ENCODE measurements at places on chromosomes 12 and 14.

DNA sequence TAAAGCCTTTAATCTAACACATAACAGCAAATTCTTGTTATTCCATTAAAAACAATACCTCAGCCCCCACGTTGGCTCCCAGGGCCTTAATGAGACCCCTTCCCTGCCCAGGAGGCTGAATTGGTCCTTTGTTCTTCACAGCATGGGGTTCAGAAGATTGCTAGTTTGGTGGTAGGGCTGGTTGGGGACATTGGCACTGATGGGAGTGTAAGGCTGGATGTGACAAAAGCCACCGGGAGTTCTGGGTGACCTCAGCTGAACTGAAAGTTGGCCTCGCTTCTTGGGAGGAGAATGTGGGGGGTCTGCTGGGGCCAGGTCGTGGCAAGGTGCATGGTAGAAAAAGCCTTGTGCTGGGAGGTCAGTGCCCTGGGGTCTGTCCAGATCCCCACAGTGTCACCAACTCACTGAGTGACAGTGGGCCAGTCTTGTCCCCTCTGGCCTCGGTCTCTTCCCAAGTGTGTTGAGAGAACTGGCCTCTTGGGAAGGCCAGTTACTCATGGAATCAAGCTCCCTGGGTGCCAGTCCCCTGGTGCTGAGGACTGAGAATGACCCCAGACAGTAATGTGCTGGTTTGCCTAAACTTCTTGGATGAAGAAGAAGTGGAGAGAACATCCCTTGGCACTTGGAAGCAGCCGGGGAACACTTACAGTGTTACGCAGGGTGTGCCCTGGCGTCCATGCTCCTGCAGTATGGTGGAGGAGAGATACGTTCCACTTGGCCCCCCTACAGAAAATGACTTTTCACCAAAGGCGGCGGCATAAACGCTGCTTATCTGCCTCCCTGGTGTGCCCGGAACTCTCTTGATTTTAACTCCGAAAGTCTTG lies 283.7 kb upstream of the RTL1 start:
- DNase-seq = no peak

- DNase-seq = no peak
Measured at GRCh38 chr12:70110085-70110484, 133.1 kb upstream of the CNOT2 start.

GRCh38 chr12:14960548-14961465 lies 594 bp downstream of the ARHGDIB start:
- DNase-seq = peak; percentile 30

GRCh38 chr12:107530701-107531100 lies 154.9 kb upstream of the PWP1 start:
- no peak for DNase-seq

- DNase-seq = peak; percentile 99
Measured at GRCh38 chr14:73833034-73833433, 18.6 kb upstream of the PTGR2 start.

- DNase-seq = peak; percentile 48
Measured at GRCh38 chr12:5088586-5089264, 45.0 kb downstream of the KCNA5 start.

- DNase-seq = peak; percentile 99
Measured at GRCh38 chr12:122888232-122888752, 7.6 kb downstream of the VPS37B start.

DNA sequence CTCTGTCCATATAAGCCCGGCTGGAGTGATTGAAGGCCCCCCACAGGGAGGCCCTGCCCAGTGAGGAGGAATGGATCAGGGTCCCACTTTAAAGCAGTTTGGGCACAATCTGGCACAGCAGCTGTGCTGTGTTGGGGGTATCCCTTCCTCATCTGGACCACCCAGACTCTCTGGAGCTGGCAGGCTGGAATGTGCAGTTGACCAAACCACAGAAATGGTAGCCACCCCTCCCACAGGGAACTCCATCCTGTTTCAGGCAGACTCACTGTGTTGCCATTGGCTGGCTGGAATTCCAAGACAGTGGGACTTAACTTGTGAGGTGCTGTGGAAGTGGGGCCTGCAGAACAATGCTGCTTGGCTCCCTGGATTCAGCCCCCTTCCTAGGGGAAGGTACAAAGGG lies 53.5 kb upstream of the YARS2 start:
- no peak for DNase-seq

DNA sequence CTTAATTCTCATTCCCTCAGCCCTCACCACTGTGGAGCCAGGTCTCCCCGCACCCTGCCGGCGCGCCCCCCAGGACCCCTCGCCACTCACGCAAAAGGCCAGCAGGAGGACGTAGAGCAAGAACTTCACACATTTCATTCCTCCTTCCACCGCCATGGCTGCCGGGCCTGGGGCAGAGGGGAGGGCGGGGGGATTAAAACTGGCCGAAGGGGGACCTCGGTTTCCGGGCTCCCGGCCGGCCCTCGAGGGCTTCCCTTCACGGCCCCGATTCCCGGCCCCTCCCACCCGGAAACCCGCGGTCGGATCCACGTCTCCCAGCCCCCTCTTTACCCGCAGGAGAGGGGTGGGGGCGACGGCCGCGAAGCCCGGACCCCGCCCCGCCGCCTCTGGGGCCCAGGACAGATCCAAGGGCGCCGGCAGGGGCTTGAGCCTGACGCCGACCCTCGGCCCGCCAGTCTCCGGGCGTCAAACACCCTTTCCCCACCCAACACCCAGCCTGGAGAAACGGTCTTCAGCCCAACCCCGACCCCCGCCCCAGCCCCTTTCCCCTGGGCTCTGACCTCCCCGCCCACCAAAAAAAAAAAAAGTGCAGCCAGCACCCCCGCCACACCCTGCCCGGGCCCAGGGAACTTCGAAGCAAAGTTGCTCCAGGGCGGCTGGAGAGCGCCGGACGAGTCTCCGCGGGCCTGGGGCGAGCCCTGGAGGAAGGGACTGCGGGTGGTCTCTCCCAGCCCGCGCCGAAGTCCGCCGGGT lies 447 bp downstream of the CD63 start:
- no peak for DNase-seq

GRCh38 chr12:10409392-10409791 lies at the start of gene KLRC4:
TSS of gene KLRC4 (minus strand) at chr12:10409757. CDS start at chr12:10409575, 182 bp downstream.
- no peak for DNase-seq

DNA sequence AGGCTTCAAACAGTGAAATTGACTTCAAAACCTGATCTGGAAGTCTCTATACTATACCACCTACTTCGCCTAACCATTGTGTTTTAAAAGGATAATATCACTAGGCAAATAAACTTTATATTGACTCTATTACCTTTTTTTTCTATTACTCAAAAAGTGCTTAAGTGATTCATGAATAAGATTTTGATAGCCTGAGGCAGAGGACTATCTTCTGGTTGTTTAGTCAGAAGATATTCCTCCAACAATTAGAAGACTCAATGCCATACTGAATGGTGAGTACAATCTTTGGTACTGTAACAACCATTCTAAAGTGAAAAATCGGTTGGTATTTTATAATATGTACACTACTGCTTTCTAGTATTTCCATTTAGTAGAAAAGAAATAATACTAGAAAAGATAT lies 22.8 kb downstream of the SLC6A15 start:
- no peak for DNase-seq

- DNase-seq = no peak
Measured at GRCh38 chr14:86787717-86788116, 1205.3 kb downstream of the GALC start.

GRCh38 chr14:49633640-49634546 lies 1.2 kb downstream of the DNAAF2 start:
- DNase-seq = peak; percentile 79

DNA sequence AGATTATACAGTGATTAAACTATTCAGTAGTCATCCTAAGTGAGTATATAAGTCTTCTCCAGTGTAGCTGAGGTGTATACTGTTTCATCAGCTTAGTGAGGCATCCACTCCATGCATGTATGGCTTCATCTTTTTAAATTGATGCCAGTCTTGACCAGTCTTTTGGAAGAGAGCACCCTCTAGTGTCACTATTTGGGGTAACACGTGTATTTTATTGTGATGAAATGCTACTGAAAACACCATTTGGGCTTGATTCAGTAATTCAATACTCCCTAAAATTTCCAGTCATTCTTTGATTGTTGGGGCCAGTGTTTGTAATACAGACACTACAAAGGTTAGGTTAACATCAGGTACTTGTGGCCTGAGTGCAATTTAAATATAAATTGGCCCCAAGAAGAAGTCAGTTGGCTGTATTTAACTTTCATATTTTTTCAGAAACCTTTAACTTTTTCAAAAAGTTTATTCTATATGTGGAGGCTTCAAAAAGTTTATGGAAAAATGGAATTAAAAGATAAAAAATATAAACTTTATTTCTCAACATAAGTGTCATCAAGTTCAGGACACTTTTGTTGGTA lies 35.3 kb downstream of the MIPOL1 start:
- DNase-seq = peak; percentile 61

- no peak for DNase-seq
Measured at GRCh38 chr12:546920-547845, 87.4 kb downstream of the B4GALNT3 start.

DNA sequence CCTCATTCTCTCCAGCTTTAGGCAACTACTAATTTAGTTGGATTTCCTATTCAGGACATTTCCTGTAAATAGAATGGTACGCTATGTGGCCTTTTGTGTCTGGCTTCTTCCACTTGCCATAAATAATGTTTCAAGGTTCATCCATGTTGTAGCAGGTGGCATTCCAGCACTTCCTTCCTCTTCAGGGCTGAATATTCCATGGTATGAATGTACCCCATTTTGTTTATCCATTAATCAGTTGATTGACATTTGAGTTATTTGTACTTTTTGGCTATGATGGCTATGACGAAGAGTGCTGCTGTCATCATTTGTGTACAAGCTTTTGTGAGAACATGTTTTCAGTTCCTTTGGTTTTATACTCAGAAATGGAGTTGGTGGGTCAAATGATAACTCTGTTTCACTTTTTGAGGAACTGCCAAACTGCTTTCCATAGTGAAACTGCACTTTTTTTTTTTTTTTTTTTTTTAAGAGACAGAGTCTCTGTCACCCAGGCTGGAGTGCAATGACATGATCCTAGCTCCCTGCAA lies 6.5 kb upstream of the CDK2AP1 start:
- DNase-seq = no peak

DNA sequence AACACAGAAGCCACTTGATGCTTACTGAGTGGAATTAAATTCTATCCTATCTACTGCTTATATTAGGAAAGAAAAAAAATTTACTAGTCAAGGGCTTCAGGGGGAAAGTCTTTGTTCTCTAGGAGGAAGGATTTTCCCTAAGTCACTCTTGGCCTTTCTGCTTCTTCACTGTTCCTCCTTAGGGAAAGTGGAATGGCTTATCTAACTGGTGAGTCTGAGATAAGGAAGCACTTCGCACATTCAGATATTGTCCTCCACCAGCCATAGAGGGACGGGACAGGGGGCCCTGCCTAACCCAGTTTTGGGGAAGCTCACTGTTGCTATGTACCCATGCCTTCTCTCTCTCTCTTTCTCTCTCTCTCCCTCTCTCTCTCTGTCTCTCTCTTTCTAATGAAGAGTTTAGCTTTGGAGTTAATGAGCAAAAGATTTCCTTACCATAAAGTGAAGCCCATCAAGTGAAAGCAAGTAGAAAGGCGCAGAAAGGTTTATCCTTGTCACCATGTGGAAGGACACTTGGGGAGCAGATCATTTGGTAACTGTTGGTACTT lies 450.6 kb downstream of the ZFP36L1 start:
- no peak for DNase-seq

- no peak for DNase-seq
Measured at GRCh38 chr14:87257421-87257820, 735.6 kb downstream of the GALC start.
